ENCODE measurements at places on chromosomes 2 and 18. TPM values are rescaled to one million over a fixed set of nuclear protein-coding genes. Genes with fewer than 3 reads are reported as not detected.

The ABCG8 gene
- total RNA-seq, result not detected

DNA sequence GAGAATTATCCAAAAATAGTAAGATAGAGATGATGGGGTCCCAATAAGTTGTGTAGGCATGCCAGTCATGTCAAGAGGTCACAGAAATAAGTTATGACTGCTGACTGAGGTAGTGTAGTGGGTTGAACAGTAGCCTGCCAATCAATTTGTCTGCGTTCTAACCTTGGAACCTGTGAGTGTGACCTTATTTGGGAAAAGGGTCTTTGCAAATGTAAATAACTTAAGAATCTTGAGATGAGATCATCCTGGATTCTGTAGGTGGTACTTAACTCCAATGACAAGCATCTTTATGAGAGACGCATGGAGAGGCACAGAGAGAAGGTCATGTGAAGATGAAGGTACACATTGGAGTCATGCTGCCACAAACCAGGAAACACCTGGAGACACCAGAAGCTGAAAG lies 31.0 kb downstream of the ACVR1 start:
- DNase-seq, result no peak

DNA sequence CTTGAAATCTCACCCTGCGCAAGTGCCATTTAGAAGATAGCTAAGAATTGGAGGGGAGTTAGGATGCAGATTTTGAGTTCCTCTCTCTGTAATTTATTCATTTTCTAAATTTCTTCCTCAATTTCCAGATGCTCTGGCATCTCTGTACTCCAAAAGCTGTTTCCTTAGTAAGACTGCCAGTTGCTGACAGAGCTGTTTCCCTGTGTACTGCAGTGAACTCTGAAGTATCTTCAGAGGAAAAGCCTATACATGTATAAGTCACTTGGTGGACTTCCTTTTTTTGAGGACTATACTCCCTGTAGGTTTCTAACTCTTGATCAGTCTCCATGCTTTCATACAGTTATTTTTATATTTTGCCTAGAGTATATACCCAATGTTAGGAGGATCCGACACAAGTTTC lies 1.5 kb upstream of the RESP18 start:
- no peak for DNase-seq

The SKOR2 gene
- total RNA-seq, result not detected

GRCh38 chr2:223050188-223050587 lies 1.8 kb upstream of the KCNE4 start:
- no peak for DNase-seq

- no peak for DNase-seq
Measured at GRCh38 chr2:175742367-175742766, 259.7 kb downstream of the LNPK start.

Measured in activated CD8-positive, alpha-beta memory T cell treated with anti-CD3 and anti-CD28 coated beads, Interleukin-2, amount 10 ng/mL, durations not matched to agents 7 days and 5 days (primary cell).